ENCODE measurements at places on chromosomes 2 and 18.

DNA sequence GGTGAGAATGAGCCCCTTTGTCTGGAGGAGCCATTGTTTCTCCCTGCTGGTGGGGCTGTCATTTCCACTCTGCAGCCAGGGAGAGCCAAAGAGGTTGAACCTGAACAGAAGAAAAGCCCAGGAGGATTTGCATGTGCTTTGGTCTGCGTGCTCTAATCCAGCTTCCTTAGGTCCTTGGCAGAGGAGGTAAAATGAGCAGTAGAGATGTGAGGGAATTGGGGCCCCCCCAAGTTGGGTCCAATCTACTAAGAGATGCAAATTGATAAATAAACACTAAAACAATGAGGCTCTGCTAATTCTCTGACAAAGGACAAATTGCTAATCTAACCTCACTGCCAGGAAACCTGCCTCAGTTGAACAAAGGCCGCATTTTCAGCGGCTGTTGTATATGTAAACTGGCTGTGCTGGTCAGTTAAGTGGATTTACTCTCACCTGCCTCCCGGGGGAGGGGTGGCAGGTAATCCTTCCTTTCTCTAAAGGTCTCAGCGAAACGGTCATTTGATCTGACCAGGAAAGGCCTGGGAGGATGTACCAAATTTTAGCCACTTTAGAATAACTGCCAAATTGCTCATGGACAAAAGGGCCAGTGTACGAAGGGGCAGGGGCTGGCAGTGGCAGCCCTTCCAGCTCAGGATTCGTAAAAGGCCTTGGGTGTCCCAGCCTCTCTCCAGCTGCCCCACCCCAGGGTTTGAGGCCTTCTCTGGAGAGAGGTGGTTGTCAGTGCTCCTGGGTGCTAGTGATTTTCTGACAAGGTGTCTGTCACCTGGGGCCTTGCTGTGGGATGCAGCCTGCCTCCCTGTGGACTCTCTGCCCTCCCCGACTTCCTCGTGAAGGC is 193.6 kb downstream of the MIB1 start:
- no peak for DNase-seq

DNA sequence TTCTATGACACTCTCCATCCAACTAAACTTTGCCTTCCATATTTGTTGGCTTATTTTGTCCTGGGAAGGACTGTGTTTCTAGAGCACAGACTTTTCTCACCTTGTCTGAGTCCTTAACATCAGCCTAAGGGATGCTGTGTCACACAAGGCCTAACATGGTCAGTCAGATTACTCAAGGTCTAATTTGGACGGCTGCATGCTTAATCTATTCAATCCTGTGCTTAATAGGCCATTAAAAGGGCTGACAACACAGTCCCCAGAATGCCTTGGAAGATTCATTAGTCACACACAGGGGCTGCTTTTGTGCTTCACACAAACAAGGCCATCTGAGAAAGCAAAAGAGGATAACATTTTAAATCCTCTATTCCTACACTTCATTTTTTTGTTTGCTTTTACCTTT is 84.0 kb downstream of the DYNAP start:
- no peak for DNase-seq

DNA sequence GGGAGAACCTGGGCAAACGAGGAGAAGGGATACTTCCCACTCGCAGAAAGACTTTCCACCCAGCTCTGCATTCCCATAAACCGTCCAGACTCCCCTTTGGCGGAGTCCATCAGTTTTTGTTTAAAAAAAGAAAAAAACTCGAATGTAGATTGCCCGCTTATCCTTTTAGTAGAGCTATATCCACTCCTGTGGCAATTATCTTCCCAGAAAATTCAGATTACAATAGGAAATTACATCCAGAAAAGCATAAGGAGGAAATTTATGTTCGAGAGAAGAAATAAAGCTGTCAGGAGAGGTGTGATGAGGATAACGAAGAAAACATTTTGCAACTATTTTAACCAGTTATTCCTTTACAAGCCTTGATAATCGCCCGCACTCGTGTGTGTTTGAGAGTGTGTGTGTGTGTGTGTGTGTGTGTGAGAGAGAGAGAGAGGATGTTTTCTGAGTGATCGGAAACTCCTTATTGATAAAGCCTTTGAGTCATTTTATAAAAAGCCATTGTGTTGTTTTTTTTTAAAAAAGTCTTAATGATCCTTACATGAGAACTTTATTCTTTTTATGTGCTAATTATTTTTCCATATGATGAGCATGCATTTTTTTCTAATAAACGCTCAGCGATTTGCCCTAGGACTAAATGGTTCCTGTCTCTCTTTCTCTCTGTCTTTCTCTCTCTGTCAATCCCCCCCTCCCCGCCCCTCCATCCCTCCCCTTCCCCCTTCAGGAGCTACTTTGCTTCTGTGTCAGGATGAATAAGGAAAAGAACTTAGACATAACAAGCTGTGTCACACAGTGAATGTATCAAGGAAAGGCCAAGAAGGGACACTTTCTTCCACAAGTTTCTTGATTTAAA is 1.1 kb upstream of the PPP3R1 start:
- DNase-seq, result no peak

- no peak for DNase-seq
Measured at GRCh38 chr2:197200762-197201058, 109.9 kb downstream of the ANKRD44 start.

DNA sequence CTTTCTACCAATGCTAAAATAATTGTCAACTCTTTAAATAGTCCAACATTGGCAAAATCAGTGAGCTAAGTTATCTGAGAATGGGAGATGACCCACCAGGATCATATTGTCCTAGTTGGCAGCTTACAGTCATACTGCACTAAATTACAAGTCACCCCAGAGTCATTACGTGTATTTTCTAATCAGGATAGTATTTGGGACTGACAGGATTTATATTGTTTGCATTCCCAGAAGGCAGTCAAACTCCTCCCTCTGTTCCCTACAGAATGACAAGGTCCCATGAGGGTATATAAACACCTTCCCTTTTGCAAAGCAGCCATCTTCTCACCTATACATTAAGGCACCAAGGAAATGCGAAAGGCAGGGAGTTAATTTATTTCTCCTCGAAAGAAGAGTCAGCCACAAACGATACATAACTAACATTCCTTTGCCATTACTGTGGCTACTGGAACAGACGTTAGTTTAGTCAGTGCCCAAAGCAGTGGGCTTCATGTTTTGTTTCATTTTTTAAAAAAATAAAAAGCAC is 125.3 kb downstream of the ANTXR1 start:
- DNase-seq, result no peak

DNA sequence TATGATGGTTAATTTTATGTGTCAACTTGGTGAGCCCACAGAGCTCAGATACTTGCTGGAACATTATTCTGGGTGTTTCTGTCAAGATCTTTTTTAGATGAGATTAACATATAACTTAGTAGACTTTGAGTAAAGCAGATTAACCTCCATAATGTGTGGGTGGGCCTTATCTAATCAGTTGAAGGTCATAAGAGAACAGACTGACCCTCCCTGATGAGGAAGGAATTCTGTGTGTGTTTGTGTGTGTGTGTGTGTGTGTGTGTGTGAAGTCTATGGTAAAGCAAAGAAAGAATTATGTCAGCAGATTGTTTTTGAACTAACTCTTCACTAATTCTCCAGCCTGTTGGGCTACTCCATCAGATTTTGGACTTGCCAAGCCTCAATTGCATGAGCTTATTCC is 232.2 kb upstream of the MEX3C start:
- DNase-seq, result no peak
